ENCODE measurements at places on chromosomes 6 and 20.

GRCh38 chr6:14664621-14665315 is 547.2 kb downstream of the CD83 start:
- no peak for DNase-seq

DNA sequence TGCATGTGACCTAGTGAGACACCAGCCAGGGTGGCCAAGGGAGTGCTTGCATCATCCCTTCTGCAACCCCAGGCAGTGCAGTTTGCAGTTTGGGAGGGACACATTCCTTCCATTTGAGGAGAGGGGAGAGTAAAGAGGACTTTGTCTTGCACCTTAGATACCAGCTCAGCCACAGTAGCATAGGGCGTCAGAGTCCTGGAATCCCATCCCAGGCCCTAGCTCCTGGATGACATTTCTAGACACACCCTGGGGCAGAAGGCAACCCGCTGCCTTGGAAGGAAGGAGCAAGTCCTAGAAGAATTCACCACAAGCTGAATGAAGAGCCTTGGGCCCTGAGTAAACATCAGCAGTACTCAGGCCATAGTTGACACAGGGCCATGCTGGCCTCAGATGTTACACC is 680.4 kb upstream of the IMPG1 start:
- no peak for DNase-seq

GRCh38 chr6:168110437-168110836 is 31.4 kb upstream of the FRMD1 start:
- DNase-seq: no peak

DNA sequence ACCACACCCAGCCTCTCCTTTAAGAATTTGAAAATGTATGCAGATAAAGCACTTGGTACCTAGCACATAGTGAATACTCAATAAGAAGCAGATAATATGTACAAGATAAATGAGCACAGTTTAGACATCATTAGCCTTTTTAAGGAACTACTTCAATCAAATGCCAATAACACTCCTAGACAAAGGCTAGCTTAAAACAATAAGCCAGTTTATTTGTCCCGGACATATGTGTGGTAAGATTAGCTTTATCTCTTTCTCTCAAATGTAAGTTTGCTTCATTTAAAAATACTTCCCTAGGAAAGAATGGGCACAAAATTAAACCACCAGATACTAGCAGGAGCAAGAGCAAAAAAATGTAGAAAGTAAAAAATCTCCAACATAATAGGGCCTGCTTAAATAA is 73.8 kb downstream of the MAP3K5 start:
- no peak for DNase-seq

DNA sequence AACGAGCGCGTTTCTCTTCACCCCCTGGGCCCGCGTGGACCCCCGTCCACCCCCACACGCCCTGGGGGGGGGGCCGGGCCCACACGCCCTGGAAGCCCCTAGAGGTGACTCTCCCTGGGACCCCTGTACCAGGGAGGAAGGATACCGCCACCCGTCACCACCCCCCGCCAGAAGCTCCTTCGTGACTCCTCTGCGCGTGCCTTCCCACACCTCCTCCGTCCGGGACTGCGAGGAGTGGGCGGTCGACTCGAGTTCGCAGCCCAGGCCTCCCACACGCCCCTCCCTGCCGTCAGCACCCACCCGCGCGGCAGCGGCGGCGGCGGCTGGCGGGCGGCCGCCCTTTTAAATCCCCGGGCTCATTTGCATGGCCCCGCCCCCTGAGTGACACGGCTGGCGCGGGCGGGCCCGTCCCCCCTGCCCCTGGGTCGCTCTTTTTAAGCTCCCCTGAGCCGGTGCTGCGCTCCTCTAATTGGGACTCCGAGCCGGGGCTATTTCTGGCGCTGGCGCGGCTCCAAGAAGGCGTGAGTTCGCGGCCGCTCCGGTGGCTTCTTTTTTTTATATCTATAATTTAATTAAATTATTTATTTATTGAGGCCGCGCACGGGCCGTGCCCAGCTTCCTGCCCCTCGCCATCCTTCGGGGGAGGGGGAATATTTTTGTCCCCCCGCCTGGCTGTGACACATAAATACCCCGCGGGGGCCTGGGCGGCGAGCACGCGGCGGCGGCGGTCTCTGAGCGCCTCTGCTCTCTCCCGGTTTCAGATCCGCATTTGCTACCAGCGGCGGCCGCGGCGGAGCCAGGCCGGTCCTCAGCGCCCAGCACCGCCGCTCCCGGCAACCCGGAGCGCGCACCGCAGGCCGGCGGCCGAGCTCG is at the start of gene HMGA1:
Gene HMGA1 (plus strand): TSS at position 431 of the 873 bp plus-strand sequence. CDS start 3,908 bp downstream, outside the sequence.
- DNase-seq: peak; percentile 92

All from stimulated activated CD4-positive, alpha-beta T cell treated with anti-CD3 and anti-CD28 coated beads, Interleukin-15, amount 100 ng/mL, for 1 hour (primary cell).